ENCODE measurements at places on chromosomes 12 and 14.
A peak's percentile ranks its signal among the peaks of the same experiment; 100 is the strongest.

- no peak overlapping the region for H3K27ac ChIP-seq
- no peak overlapping the region for H3K4me3 ChIP-seq
- H3K4me1 ChIP-seq, result no peaks in the 10 kb centered on the region
- H3K27me3 ChIP-seq, result no peaks in the 10 kb centered on the region
- DNase-seq, result no peak
Measured at GRCh38 chr12:84757978-84758377, 154.6 kb downstream of the SLC6A15 start.

DNA sequence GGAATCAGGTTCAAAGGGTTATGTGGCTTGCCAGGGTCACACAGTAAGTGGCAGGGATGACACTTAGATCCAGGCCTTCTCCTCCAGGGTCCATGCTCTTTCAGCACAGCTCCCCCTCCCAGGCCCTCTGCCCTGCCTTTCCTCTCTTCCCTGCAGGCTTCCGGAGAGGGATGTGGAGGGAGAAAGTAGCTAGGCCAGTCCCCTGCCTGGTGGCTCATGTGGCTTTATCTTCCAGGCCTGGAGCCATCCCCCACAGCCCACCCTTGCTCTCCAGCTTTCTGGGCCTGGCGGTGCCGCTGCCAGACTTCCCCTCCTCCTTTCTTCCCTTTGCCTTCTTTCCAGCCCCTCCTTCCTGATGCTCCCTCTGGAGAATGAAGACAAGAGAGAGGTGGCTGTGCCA lies 1.7 kb downstream of the PSMB11 start:
- DNase-seq, result no peak
- no peaks in the 10 kb centered on the region for H3K36me3 ChIP-seq
- H3K27ac ChIP-seq, result no peak overlapping the region
- no peaks in the 10 kb centered on the region for H3K4me1 ChIP-seq

GRCh38 chr12:111409780-111410430 lies 4.2 kb downstream of the SH2B3 start:
- H3K4me1 ChIP-seq, result peaks cover 24% of the 10 kb centered on the region
- no peak overlapping the region for H3K27ac ChIP-seq
- no peak overlapping the region for H3K4me3 ChIP-seq
- no peak for DNase-seq

GRCh38 chr12:120678572-120678971 lies 8.4 kb upstream of the MLEC start:
- peaks cover 4% of the 10 kb centered on the region for H3K4me1 ChIP-seq
- no peak overlapping the region for H3K4me3 ChIP-seq
- DNase-seq, result no peak
- no peaks in the 10 kb centered on the region for H3K36me3 ChIP-seq
- H3K27me3 ChIP-seq, result no peaks in the 10 kb centered on the region
- H3K27ac ChIP-seq, result no peak overlapping the region

DNA sequence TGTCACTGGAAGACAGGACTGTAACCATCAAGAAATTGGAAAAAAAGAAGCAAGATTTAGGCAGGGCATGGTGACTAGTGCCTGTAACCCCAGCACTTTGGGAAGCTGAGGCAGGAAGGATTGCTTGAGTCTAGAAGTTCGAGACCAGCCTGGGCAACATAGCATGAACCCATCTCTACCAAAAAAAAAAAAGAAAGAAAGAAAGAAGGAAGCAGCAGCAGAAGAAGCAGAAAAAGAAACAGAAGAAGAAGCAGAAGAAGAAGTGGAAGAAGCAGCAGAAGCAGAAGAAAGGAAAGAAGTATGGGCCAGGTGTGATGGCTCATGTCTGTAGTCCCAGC lies 30.5 kb upstream of the LGALS3 start:
- no peak overlapping the region for H3K27ac ChIP-seq
- peaks cover 6% of the 10 kb centered on the region for H3K4me1 ChIP-seq
- H3K27me3 ChIP-seq, result no peaks in the 10 kb centered on the region
- DNase-seq, result no peak
- no peaks in the 10 kb centered on the region for H3K36me3 ChIP-seq
- H3K4me3 ChIP-seq, result no peak overlapping the region

DNA sequence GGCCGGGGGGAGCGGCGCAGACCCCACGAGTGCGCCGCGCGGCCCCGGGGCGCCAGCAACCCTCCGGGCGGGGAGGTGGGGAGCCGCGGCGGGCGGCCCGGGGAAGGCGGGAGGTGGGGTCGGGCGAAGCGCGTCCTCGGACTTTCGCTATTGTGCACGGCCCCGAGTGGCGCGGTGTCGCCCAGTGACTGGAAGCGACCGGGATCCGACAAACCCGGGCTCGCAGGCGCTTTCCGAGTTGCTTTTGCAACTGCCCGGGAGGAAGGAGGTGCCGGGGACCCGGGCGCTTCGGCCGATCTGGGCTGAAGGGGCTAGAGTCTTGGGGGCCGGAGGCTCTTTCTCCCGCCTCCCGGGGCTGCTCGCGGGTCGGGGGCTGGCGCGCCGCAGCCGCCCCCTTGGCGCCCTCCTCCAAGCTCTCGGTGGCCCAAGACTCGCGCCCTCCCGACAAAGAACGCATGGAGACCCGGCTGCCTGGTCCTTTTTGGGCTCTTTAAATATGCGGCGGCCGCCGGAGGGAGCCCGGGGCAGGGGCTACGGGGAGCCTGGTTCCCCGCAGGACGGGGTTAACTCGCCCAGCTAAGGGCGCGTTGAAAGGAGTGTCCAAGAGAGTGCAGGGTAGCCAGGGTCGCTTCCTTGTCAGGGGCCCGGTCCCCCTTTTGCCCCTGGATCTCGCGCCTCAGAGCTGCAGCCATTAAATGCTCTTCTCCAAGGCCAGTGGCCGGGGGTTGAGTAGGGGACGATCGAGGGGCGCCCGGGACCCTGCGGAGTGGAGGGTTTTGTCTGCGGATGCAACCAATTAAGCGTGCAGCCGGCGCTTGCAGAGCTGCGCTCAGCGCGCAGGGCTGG lies 1.4 kb downstream of the HMGA2 start:
- no peak overlapping the region for H3K27ac ChIP-seq
- H3K4me3 ChIP-seq, result peak overlapping the region; percentile 85
- DNase-seq, result no peak
- no peaks in the 10 kb centered on the region for H3K4me1 ChIP-seq

DNA sequence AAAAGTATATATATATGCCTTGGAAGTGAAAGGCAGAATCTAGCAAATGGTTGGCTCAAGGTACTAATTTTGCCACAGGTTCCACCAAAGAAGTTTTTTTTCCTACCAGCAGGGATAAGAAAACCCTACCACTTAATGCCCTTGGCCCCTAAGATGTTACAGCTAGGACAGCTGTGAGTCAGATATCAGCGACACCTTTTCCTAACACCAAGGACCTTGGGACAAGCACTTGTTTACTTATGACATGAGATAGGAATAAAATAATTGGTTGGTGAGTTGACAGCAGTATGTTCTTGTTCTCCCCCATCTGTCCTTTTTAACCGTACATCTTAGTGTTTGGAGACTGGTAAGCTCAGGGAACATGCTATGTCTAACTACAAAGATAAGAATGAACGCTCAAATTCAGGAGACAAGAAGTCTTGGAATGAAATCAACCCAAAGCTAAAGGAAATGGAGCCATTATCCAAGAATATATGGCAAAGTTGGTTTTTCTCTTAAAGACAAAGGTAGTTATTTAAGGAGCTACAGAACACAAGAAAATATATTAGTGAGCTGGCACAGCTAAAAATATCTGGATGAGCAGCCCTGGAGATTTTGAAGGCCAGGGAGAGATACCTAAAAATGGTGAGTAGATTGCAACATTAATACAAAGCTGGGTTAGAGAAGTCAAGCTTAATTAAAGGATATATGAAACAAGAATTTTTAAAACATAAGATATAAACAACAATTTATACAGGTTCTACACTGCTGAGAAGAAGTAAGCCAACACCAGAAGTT lies 126.8 kb downstream of the TMTC1 start:
- H3K4me3 ChIP-seq, result no peak overlapping the region
- DNase-seq, result no peak
- H3K27me3 ChIP-seq, result no peaks in the 10 kb centered on the region
- no peak overlapping the region for H3K27ac ChIP-seq

DNA sequence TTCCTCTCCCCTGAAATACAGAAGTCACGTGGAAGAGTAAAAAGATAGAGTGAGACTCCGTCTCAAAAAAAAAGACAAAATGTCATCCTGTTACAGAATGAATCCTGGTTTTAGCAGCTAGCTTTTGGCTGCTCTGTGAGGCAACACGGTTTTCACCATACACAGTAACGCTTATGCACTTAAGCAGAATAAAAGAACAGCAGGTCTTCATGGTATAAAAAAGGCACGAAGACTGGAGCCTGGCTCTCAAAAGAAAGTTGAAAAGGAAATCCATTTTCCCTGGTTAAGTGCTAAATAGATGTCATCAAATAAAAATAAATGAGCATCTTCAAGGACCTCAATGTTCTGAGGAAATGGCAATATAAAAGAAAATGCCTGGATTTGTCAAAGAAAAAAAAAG lies 444.1 kb downstream of the IPO8 start:
- no peak for DNase-seq
- H3K4me3 ChIP-seq, result no peak overlapping the region
- no peaks in the 10 kb centered on the region for H3K36me3 ChIP-seq
- no peaks in the 10 kb centered on the region for H3K27me3 ChIP-seq
- no peaks in the 10 kb centered on the region for H3K4me1 ChIP-seq

DNA sequence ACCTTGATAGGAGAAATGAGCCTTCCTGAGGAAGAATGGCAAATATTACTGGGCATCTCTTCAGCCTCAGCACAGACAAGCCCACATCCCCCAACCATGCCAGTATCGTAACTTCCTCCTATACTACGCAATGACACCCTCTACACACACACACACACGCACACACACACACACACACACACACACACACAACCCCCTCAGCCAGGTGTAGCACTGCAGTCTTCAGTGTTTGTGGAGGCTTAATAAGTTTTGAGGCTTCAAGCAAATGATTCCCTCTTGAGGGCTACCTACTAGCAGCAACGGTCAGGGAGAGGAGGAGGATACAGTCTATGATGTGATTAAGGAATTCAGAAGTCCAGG lies 1.6 kb downstream of the DGKA start:
- no peak overlapping the region for H3K27ac ChIP-seq
- H3K36me3 ChIP-seq, result no peaks in the 10 kb centered on the region
- H3K4me1 ChIP-seq, result peaks cover 5% of the 10 kb centered on the region

DNA sequence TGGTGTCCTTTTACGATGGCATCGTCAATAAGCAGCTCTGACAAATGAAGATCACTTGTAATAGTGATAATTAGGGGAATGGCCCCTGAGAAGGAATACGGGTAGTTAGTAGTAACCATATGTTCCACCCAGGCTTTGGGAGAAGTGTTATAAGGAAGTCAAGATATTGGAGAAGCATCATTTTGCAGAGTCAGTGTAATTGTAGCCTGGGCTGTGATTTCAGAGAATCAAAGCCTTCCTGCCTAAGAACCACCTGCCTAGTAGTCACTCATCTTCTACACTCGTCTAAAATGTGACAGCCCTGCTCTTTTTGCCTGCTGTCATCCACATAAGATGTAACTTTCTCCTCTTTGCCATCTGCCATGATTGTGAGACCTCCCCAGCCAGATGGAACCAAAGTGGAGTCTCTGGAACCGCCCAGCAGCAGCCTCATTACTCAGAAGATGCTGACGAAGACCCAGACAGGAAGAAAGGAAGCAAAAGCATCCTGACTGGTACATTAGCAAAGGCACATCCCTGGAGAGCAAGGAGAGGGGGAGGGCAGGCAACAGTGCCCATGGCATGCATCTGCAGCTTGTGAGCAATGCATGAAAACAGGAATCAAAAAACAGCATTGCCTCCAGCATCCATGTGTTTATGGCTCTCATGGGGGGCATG lies 12.6 kb upstream of the EDDM3A start:
- no peak for DNase-seq
- H3K27ac ChIP-seq, result no peak overlapping the region
- H3K36me3 ChIP-seq, result no peaks in the 10 kb centered on the region
- H3K4me3 ChIP-seq, result no peak overlapping the region

DNA sequence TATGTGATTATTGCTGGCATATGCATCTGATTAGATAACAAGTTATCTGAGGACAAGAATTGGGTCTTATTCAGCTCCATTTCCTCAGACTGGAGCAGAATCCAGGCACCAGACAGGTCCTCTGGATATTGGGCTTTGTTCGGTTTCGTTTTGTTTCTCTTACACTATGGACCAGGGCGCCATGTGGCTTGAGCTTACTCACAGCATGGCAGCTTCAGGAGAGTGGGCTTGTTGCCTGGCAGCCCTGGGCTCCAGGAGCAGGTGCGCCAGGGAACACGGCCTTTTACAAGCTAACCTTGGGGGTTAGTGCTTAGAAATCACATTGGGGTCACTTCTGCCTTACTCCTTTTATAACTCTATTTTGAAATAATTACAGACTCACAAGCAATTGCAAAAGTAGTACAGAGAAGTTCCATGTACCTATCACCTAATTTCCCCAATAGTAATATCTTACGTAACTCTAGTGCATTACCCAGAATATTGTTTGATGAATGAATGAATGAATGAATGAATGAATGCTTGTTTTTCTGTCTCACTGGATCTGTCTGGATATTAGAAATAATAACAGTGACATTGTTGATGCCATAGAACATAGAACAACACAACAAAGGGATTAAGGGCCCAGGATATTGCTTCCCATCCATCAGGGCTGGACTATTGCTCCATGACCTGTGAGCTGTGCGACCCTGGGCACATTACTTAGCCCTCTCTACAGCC lies 39.0 kb downstream of the CMKLR1 start:
- H3K4me1 ChIP-seq, result peaks cover 5% of the 10 kb centered on the region
- H3K27ac ChIP-seq, result no peak overlapping the region
- H3K4me3 ChIP-seq, result no peak overlapping the region
- H3K36me3 ChIP-seq, result no peaks in the 10 kb centered on the region

DNA sequence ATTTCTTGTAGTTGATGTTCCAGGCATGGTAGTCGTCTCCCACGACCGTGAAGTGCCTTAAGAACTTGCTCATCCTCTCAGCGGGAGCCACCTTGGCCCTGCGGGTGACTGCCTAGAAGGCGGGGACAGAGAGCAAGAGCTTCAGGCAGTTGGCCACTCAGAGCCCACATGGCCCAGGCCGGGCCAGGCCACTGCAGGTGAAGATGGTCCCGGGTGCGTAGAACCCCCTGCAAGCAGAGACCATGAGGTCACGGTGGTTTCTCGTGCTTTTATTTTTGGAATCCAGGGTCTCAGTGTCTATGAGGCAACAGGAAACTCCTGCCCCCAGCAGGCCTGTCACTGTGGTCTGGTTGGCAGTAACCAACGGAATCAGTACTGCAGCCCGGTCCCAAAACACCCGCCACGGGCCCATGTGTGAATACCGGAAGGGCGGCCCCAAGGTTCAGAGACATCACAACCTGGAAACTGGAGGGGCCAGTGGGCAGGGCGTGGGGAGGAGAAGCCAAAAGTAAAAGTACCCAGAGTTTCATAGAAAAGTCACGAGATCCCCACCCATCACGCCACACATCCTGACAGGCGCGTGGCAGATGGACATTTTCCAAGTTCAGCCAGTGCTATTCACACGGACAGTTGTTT lies 27.5 kb downstream of the HVCN1 start:
- no peak overlapping the region for H3K27ac ChIP-seq
- H3K4me3 ChIP-seq, result no peak overlapping the region
- no peak for DNase-seq
- H3K4me1 ChIP-seq, result 0 out of 2 replicates have a peak, but pooled peaks cover 1% of the 10 kb centered on the region
- H3K27me3 ChIP-seq, result no peaks in the 10 kb centered on the region

GRCh38 chr14:77026930-77027537 lies 1.5 kb downstream of the IRF2BPL start:
- peaks cover 4% of the 10 kb centered on the region for H3K36me3 ChIP-seq
- H3K4me1 ChIP-seq, result peaks cover 10% of the 10 kb centered on the region
- H3K4me3 ChIP-seq, result peak overlapping the region; percentile 76
- no peak for DNase-seq
- H3K27ac ChIP-seq, result no peak overlapping the region
- H3K27me3 ChIP-seq, result no peaks in the 10 kb centered on the region

GRCh38 chr12:57179331-57180086 lies 32.1 kb upstream of the LRP1-AS start:
- no peak for DNase-seq
- no peak overlapping the region for H3K4me3 ChIP-seq
- H3K27ac ChIP-seq, result no peak overlapping the region
- no peaks in the 10 kb centered on the region for H3K4me1 ChIP-seq
- peaks cover 57% of the 10 kb centered on the region for H3K36me3 ChIP-seq
